Substantia nigra (tissue), 51 donors: ENCODE measurements at places on chromosomes 2 and 18.

- DNase-seq: no peak
These were observed 36.3 kb downstream of the NCKAP1 start for GRCh38 chr2:183001948-183002347.

GRCh38 chr2:3563521-3563976 is 5.4 kb upstream of the RNASEH1 start:
- no peak for DNase-seq

- no peak for DNase-seq
These were observed 2119.8 kb upstream of the CELF4 start for GRCh38 chr18:39685303-39685902.

GRCh38 chr18:21112543-21113105 is 1.0 kb upstream of the ROCK1 start:
- DNase-seq: no peak

DNA sequence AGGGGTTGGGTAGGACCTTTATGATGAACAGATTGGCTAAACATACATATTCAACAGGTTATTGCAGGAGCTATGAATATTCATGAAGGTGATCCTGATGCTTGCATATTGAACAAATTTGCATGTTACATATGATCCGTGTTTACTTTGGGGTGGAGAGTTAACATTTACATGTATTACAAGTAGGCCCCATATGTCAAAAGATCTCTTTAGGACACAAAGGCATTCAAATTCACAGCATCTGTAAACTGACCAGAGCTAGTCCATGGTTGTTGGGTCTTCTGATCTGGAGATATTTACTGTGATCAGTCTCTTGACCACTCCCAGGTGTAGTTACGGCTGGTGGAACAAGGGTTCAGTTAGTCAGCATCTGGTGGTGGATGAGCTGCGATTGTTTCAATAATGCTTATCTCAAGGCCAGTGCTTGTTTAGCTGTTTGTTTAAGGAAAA is 80.4 kb downstream of the PMAIP1 start:
- no peak for DNase-seq

DNA sequence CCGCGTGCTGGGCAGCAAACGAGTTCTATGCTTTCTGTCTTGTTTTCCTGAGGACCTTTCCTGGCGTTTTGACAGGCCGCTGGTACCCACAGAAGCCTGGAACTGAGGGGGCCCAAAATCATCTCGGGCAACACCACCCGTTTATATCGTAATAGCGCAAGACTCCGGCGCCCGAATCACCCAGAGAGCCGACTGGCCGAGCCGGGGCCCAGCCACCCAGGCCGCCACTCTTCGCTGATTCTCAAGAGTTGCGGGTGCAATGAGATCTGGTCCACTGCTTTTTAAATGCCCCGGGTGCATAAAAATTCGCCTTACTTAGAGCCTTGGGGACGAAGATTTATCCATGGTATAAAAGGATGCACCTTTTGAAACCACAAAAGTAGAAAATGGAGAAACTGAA is 6.2 kb upstream of the SPATA3 start:
- DNase-seq: no peak

DNA sequence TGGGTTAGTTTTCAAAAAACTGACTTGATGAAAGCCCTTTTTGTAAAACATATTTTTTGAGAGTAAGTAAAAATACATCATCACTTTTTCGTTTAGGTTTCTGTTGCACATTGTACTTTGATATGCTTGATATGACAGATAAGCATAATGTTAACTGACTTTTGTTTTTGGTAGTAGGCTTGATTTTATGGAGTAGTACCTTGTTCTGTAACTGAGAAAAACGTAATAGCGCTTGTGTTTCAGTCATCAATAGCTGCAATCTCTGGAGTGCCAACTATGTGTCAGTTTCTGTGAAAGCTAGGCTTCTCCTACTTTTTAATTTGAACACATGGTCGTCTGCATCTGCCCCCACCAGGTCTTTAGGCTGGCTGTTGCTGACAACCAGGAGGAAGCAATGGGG is 1.3 kb downstream of the LCLAT1 start:
- no peak for DNase-seq

- no peak for DNase-seq
These were observed 99.9 kb downstream of the CPO start for GRCh38 chr2:207039225-207039624.

GRCh38 chr2:186917866-186918265 is 68.9 kb upstream of the ZSWIM2 start:
- no peak for DNase-seq

DNA sequence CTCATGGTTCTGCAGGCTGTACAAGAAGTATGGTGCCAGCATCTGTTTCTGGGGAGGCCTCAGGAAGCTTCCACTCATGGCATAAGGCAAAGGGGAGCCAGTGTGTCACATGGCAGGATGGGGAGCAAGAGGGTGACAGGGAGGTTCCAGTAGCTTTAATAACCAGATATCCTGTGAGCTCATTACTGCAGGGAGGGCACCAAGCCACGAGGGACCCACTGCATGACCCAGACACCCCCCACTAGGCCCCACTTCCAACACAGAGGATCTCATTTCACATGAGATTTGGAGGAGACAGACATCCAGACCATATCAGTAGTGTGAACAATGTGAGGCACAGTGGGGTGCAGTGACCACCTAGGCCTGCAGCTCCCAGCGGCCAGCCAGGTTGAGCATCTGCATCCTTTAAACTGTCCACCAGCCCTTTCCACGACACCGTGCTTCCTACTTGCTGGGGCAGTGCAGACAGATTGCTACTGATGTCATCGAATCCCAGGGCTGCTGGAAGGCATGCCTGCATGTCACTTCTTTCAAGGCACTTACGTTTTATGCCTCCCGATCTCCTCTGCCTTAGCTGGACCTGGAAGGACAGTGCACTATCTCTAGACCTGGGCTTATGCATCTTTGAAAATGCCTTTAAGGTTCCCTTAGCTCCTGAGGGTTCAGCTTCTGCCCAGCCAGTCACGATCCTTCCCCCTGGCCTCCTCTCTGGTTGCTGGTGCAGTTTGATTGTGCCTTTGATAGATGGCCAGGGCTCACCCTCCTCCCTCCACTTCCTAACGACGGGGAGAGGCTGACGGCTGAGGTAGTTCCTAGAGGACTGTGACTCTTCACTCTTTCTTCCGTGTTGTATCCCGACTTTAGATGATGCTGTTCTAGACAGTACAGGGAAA is 174.3 kb downstream of the FAM210A start:
- no peak for DNase-seq

- peak; percentile 29 for DNase-seq
These were observed 42.5 kb upstream of the NFATC1 start for GRCh38 chr18:79353267-79353666.

GRCh38 chr18:9613550-9614400 is 584 bp downstream of the PPP4R1 start:
- DNase-seq: peak; percentile 34

- no peak for DNase-seq
These were observed 166.7 kb downstream of the FHOD3 start for GRCh38 chr18:36464126-36464651.

GRCh38 chr2:101305492-101306078 is 2.9 kb downstream of the RNF149 start:
- no peak for DNase-seq

DNA sequence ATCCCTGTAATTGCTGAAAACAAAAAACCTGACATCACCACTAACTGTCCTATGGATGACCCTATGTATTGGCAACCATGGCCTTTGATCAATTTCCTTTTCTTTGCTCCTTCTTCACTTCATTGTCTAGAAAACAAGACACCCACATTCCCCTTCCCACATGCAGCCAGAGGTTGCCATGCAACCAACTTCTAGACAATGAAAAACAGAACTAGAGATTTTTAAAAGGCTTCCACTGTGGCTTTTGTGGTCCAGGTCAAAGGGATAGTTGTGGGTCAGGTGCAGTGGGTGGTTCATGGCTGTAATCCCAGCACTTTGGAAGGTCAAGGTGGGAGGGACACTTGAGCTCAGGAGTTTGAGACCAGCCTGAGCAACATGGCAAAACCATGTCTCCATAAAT is 139.3 kb upstream of the DOK6 start:
- no peak for DNase-seq

GRCh38 chr18:5463831-5464230 is 80.0 kb downstream of the EPB41L3 start:
- DNase-seq: no peak

- no peak for DNase-seq
These were observed 6.9 kb downstream of the ALLC start for GRCh38 chr2:3664925-3665324.
